Activated T-cell treated with anti-CD3 and anti-CD28 coated beads for 24 hours (primary cell): ENCODE measurements at places on chromosomes 12 and 14.
A peak's percentile ranks its signal among the peaks of the same experiment; 100 is the strongest.

DNA sequence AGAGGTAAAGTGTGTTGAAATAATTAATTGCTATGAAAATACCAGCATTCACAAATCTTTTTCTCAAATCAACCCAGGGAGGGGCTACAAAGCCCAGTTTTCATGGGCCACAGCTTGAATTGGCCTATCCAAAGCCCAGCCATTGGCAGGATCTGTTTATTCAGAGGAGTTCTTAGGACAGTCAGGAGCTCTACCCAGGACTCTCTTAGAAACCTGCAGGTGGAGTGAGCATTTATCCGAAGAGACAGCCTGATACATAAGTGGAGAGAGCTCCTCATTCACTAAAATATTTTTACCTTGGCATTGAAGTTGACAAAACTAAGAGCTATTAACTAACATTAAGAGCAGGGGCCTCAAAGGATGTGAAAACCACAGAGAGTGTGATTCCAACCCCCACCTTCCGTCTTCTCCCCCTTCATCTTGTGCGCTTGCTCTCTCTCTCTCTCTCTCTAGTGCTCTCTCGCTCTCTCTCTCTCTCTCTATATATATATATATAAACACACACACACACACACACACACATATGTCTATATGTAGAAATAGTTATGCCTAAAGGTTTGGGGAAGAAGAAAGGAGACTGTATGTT lies 315.5 kb downstream of the SNAPC1 start:
- peak; percentile 9 for DNase-seq

GRCh38 chr12:97630875-97631274 lies 168.3 kb downstream of the RMST start:
- DNase-seq, result no peak

DNA sequence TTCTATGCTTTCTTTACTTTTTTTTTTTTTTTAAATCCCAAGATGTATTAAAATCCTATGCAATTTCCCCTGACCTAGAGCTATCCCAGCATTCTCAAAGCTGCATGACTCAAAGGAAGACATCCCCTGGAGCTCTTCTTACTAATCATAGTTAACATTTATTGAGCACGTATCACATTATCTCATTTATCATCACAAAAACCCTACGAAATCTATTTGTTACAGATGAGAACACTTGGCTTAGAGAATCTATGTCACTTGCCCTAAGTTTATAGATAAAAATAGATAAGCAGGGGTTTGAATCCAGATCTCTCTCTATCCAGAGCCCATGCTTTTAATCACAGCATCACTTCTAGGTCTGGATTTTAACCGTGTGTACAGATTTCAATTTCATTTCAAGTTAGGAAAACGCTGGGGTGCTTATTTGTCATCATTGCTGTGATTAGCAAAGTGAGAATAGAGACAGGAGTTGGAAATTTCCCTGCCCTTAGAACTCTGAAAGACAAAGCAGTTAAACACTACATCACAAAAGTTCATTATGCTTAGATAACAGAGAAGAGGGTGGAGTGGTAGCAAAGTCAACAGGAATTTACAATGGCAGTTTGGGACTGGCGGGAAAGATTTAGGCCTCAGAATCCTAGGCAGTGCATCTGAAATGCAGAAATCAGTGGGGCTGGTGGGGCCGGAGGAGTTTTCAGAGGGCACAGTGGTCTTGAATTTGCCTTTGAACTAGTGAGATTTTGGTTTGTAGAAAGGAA lies 177.7 kb upstream of the FRMD6 start:
- no peak for DNase-seq

DNA sequence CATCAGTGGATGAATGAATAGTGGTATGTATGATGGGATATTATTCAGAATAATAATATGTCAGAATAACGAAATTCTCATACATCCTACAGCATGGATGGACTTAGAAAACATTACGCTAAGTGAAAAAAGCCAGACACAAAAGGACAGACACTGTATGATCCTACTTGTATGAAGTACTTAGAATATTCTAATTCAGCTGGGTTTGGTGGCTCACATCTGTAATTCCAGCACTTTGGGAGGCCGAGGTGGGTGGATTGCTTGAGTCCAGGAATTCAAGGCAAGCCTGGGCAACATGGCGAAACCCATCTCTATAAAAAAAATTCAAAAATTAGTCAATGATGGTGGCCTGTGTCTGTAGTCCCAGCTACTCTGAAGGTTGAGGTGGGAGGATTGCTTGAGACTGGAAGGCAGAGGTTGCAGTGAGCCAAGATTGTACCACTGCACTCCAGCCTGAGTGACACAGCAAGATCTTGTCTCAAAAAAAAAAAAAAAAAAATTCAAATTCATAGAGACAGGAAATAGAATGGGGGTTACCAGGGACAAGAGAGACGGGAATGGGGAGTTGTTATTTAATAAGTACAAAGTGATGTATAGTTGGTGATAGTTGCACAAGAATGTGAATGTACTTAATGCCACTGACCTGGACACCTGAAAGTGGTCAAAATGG lies 132.3 kb downstream of the CHST11 start:
- no peak for DNase-seq

GRCh38 chr14:54591866-54592265 lies 24.9 kb downstream of the SAMD4A start:
- DNase-seq, result no peak

GRCh38 chr14:32724867-32725471 lies 213.7 kb upstream of the NPAS3 start:
- no peak for DNase-seq

DNA sequence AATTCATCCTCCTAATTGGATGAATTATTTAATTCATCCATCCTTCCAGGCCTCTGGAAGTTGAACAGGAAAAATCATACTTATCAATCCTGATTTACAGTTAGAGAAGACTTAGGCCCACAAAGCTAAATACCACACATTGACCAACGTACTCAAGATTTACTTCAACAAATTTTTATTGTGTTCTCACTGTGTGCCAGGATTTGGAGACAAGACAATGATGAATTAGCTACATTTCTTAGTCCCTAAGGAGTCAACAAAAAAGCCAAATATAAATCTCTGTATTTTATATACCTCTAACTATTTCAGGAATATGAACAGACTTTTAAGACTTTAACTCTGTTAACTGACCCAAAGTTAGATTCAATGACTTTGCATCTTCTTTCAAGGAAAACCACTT lies 63.9 kb downstream of the DCAF5 start:
- no peak for DNase-seq

DNA sequence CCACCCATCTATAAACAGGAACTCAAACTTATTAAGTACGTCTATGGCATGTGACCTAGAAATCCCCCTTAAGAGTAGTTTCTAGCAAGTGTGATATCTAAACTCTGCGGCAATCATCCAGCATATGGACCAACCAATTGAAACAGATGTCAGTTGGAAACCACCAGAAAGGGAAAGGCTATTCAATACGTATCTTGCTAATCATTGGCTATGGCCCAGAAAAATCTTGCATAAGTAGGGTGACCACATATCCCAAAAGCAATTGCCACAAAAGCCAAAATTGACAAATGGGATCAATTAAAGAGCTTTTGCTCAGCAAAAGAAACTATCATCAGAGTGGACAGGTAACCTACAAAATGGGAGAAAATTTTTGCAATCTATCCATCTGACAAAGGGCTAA lies 24.2 kb downstream of the SYNJ2BP start:
- no peak for DNase-seq

DNA sequence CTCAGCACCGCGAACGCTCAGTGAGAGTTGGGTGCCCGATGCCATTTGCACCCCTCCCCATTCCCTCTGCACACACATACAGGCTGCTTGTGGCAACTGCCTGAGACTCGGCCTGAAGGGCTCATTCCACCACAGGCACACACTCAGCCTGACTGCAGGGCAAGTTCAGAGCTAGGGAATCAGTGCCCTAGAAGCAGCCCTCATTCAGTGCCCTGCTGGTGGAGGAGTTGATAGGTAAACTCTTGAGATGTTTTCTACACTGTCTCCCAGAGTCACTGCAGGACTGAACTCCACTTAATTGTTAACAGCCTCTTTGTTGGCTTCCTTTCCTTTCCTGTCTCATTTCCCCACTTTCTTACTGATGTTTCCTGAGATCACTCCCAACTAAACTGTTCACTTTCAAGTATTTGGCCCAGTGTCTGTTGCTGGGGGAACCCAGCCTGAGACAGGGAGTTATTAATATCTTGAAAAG lies 16.9 kb downstream of the PPP1R36 start:
- DNase-seq, result no peak

DNA sequence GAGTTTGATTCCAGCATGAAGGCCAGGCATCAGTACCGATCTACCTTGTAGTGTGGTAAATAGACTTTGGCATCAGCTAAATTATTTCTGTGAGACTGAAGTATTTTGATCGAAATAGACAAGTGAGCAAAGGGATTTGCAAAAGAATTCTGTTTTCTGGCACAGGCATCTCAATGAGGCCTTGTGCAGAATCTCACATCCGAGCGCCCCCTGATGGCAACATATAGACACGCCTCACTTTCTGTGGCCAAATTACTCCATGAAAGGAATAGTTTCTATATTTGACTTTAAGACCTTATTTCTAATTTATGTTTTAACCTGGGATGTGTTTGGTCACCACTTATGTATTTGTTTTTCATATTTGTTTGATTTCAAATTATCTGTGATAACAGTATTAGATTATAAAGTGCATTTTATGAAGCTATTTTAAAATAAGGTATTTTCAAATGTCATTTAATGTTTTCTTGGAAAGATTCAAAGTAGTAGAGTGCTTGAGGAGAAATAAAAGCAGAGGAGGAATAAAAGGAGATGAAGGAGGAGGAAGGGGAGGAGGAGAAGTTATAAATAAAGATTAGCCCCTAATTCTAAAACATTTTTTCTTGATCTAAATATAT lies 731.9 kb downstream of the NRXN3 start:
- DNase-seq, result no peak

DNA sequence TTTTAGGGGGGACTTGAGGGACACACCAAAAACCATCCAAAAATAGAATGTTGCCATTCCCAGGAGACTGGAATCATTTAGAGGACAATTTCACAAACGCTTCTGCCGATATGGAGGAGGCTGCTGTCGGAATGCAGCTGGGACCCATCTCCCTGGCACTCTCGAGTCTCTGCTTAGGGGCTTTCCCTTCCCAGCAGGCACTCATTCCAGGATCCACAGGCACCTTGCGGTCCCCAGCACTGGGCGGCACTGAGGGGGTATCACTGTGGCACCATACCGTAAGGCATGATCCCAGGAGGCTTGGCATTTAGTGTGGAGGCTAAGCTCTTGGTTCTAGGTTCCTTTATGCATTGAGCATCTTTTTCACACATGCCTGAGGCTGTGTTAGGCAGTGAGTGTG lies 36.6 kb upstream of the LTBP2 start:
- DNase-seq, result no peak

GRCh38 chr12:39764944-39765560 lies 145.4 kb upstream of the ABCD2 start:
- no peak for DNase-seq

- DNase-seq, result no peak
These were observed 12.1 kb downstream of the CCDC63 start for GRCh38 chr12:110858848-110859247.

DNA sequence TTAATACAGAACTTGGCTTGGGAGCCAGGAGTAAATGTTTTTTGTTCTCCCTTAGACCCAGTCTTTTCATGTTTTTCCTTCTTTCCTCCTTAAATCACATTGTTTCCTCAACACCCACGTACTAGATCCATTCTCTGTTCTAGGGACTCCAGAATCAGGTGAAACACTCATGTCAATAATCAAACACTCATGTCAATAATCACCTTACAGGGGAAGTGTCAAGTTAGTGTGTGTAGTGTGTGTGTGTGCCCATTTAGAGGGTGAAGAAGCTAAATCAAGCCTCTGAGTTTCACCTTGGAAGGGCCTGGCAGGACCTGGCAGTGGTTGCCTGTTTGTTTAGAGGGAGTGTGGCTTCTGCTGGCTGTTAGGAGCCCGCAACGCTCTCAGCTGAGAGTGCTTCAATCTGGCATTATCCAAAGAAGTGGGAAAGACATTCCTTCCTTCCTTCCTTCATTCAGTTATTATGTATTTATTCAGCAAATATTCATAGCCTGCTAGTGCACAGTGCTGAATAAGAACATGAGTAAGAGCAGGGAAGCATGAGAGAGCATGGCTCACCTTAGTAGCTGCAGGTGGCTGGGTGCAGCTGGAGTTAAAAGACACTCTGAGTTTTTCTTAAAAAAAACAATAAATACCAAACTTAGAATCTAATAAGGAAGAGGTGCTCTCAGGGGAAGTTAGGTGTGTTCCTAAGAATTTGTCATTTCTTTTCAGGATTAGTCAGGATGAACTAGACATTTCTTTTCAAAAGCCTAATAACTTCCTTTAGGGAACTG lies 17.6 kb upstream of the EID3 start:
- no peak for DNase-seq

- DNase-seq, result no peak
These were observed 86.4 kb downstream of the EML1 start for GRCh38 chr14:99879401-99880295.

GRCh38 chr12:59736359-59736758 lies 140.5 kb downstream of the SLC16A7 start:
- DNase-seq, result no peak

DNA sequence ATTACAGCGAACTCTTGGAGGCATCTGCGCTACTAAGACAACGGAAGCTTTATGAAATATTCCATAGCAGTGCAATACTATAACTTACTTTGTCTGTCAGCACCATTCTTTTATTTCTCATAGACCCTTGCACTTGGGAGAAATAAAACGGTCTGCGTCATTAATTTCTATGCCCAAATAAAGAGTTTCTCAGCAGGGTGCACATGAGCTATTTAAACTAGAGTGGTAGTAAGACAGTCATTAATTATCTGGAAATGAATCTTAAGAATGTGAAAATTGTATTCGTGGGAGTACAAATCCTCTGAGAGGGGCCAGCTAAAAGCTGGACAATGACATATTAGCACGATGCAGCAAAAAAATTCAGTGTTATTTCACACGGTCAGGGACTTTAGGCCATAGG lies 903.4 kb upstream of the FOXG1 start:
- DNase-seq, result no peak

- DNase-seq, result no peak
These were observed 107.8 kb downstream of the DUSP6 start for GRCh38 chr12:89244536-89244935.

- DNase-seq, result peak; percentile 44
These were observed 18.0 kb downstream of the LRRC74A start for GRCh38 chr14:76844223-76844622.

- peak; percentile 62 for DNase-seq
These were observed 182.2 kb upstream of the GRIP1 start for GRCh38 chr12:66860752-66861750.

GRCh38 chr14:53943751-53944083 lies 12.9 kb downstream of the BMP4 start:
- DNase-seq, result no peak

GRCh38 chr12:56469007-56469930 lies 891 bp downstream of the SPRYD4 start:
- DNase-seq, result no peak

GRCh38 chr14:99205086-99205688 lies 66.8 kb downstream of the BCL11B start:
- DNase-seq, result no peak
